ENCODE measurements at places on chromosomes 2 and 18. TPM values are rescaled to one million over a fixed set of nuclear protein-coding genes. Genes with fewer than 3 reads are reported as not detected.

GAD1 gene
- total RNA-seq, result 1.7 TPM

VWC2L gene
- total RNA-seq, result not detected

GRCh38 chr2:190947141-190947540 is 66.5 kb downstream of the GLS start:
- no peak overlapping the region for H3K4me3 ChIP-seq
- no peak overlapping the region for H3K27ac ChIP-seq
- no peaks in the 10 kb centered on the region for H3K27me3 ChIP-seq
- no peak for DNase-seq

- H3K36me3 ChIP-seq, result no peaks in the 10 kb centered on the region
- H3K4me1 ChIP-seq, result no peaks in the 10 kb centered on the region
- no peak overlapping the region for H3K27ac ChIP-seq
- H3K4me3 ChIP-seq, result no peak overlapping the region
- peaks cover 3% of the 10 kb centered on the region for H3K27me3 ChIP-seq
Measured at GRCh38 chr2:48733067-48733503, 22.4 kb downstream of the LHCGR start.

KRCC1 gene
- total RNA-seq, result 21.7 TPM

- no peak overlapping the region for H3K27ac ChIP-seq
- no peak overlapping the region for H3K4me3 ChIP-seq
Measured at GRCh38 chr2:159996792-159997546, 65.4 kb downstream of the PLA2R1 start.

CCDC74B gene
- total RNA-seq, result 1.1 TPM

RGPD8 gene
- total RNA-seq, result 4.1 TPM

DNA sequence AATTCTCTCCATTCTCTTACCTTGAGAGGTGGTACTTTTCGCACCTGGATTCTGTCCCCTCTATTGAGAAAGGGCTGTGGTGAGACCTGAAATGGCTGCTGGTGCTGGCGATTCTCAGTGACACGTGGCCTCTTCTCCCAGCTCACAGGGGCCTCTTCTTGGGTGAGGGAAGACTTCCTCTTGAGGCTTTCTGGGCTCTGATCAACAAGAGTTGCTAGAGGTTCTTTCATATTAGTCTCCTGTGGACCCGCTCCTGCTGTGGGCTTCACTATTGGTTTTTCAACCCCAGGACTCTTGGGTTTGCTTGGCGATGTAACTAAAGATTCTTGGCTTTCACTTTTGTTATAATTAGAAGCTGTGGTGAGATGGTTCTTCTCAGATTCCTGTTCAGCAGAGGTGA is 76.3 kb upstream of the DTNB start:
- H3K27ac ChIP-seq, result no peak overlapping the region
- no peak for DNase-seq
- H3K4me1 ChIP-seq, result peaks cover 26% of the 10 kb centered on the region
- no peaks in the 10 kb centered on the region for H3K27me3 ChIP-seq
- H3K36me3 ChIP-seq, result peaks cover 56% of the 10 kb centered on the region

DNA sequence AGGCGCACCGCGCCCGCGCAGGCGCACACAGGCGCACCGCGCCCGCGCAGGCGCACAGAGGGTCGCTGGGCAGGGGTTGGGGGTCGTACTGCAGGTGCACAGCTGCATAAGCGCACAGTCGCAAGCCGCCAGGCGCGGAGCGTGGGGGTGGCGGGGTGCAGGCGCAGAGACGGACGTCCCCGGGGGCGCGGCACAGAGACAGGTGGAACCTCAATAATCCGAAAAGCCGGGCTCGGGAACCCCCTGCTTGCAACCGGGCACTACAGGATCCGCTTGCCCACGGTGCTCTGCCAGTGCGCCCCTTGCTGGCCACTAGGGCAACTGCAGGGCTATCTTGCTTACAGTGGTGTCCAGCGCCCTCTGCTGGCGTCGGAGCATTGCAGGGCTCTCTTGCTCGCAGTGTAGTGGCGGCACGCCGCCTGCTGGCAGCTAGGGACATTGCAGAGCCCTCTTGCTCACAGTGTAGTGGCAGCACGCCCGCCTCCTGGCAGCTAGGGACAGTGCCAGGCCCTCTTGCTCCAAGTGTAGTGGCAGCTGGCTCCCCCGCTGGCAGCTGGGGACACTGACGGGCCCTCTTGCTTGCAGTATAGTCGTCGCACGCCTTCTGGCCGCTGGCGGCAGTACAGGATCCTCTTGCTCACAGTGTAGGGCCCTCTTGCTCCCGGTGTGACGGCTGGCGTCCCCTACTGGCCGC is 34.9 kb downstream of the FAM110C start:
- H3K4me3 ChIP-seq, result peak overlapping the region; percentile 16
- H3K4me1 ChIP-seq, result no peaks in the 10 kb centered on the region
- H3K27ac ChIP-seq, result peak overlapping the region; percentile 60
- H3K36me3 ChIP-seq, result no peaks in the 10 kb centered on the region
- peak; percentile 61 for DNase-seq
- H3K27me3 ChIP-seq, result peaks cover 16% of the 10 kb centered on the region

- H3K27ac ChIP-seq, result no peak overlapping the region
- DNase-seq, result no peak
- peaks cover 17% of the 10 kb centered on the region for H3K4me1 ChIP-seq
- H3K4me3 ChIP-seq, result no peak overlapping the region
- H3K27me3 ChIP-seq, result no peaks in the 10 kb centered on the region
Measured at GRCh38 chr2:241849616-241850543, 8.8 kb downstream of the PDCD1 start.

Data from activated CD4-positive, alpha-beta T cell treated with anti-CD3 and anti-CD28 coated beads, Interleukin-2, amount 10 ng/mL, durations not matched to agents 7 days and 5 days (primary cell).